ENCODE measurements at places on chromosomes 4 and X.

DNA sequence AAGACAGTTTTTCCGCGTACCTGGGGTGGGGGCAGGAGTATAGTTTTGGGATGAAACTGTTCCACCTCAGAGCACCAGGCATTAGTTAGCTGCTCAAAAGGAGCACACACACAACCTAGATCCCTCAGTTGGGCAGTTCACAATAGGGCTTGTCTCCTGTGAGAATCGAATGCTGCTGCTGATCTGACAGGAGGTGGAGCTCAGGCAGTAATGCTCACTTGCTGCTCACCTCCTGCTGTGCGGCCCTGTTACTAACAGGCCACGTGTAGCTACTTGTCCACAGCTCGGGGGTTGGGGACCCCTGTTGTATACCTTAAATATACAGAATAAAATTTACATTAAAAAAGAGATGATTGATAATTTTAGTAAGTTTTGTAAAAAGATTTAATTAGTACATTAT lies 191.5 kb downstream of the SLC7A11 start:
- no peak for DNase-seq

GRCh38 chrX:129877401-129877800 lies 28.6 kb upstream of the UTP14A start:
- no peak for DNase-seq

DNA sequence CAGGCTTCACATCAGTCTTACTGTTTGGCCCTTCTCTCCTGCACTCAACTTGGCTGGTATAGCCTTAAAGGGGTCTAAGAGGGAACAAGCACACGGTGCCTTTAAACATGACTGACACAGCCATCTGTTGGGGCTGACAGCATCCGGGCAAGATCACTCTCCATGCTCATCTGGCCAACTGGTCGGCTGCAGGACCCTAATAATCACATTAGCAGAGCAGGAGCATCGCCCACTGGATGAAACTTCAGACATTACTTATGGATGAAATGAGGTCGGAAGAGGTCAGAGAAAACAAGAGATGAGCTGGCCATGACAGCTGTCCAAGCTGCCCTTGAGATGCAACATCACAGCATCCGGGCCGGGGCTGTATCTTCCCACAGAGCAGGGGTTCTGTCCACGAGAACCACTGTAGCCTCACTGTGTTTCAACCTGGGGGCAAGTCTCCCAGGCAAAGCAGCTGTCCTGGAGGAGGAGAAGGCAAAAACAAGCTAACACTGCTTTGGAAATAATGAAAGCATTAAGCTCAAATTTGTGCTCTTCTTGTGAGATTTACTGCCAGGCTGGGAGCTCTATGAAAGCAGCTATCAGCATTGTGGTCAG lies 94.4 kb upstream of the TTC29 start:
- DNase-seq: no peak

DNA sequence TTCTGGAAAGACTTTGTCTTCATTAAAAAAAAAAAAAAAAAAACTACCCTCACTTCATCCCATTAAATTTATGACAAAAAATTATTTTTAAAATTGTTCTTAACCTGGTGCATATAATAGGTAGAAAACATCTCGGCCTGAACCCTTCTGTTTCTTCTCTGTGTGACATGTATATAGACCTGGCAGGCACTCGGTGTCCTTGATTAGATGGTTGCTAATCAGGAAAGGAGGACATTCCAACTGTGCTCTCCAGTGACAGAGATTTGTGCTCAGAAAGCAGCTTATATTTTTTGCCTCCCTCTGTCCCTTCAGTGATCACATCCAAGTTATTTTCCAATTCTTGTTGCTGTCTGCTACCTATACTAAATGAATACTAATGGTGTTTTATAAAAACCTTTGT lies 355.6 kb downstream of the CBLL2 start:
- DNase-seq: no peak

- no peak for DNase-seq
These were observed 406.4 kb downstream of the FAM47A start for GRCh38 chrX:33725535-33726210.

DNA sequence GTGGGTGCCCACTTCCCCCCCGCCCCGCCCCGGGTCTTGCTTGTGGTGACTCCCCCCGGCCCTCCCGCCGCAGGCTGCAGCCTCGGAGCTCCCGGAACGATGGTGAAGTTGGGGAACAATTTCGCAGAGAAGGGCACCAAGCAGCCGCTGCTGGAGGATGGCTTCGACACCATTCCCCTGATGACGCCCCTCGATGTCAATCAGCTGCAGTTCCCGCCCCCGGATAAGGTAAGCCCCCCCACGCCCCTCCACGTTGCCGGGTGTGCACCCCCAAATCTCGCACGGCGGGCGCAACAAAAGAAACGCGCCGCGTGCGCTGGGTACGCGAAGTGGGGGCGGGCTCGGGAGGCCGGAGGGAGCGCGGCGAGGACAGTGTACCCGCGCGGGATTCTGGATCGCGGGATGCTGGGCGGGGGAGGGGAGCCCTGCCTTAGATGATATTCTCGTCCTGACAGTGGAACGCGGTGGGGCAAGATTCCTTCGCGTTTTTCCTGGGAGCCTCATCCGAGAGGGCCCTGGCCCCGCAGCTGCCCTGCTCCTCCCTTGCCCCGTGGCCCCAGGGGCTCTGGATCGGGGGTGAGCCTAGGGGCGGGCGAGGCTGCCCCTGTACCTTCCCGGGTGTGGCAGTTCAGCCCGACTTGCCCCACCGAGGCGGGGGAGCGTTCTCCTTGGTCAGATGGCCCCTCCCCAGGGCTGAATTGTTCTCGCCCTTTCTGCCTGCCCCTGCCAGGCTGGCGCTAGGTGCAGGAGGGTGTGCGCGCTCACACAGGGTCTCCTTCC lies 819 bp downstream of the NSG1 start:
- DNase-seq: no peak

DNA sequence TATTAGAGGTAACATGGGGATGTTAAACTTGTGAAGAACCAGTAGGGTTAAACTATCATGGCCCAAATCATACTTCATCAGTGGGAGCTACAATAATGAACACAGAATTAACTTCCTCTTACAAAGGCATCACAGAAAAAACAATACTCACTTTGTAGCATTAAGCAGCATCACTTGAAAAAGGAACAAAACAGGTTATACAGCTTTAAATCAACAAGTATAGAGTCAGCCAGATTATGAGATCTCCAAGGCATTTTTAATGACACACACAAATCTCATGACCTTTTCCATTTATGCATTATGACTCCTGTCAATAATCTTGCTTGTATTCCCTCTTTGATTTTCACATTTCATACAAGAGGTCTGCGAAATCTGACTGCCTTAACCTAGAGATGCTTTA lies 18.3 kb downstream of the FBXL5 start:
- DNase-seq: no peak

Measured in inflammatory macrophage treated with lipopolysaccharide for 1 hour (primary cell).